Spinal cord (tissue), 10 donors: ENCODE measurements at places on chromosomes 1 and 21.

DNA sequence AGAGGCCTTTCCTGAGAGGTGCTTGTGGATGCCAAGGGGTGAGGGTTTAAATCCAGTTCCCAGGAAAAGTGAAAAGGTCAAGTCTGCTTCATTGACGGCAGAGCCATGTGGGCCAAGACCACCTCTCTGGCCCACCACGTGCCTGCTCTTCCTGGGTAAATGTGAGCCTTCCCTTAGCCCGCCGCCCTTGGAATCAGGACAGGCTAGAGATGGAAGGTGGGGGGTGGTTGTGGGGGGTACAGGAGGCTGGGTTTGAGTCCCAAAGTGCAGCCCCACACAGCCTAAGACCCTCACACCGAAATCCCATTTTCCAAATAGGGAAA, 104.4 kb downstream of the EPHB2 start:
- no peak for DNase-seq

GRCh38 chr1:155219592-155220031, 11.1 kb downstream of the MTX1 start:
- no peak for DNase-seq

- DNase-seq = no peak
These were observed 4.1 kb downstream of the RUNX3 start for GRCh38 chr1:24925963-24926362.

DNA sequence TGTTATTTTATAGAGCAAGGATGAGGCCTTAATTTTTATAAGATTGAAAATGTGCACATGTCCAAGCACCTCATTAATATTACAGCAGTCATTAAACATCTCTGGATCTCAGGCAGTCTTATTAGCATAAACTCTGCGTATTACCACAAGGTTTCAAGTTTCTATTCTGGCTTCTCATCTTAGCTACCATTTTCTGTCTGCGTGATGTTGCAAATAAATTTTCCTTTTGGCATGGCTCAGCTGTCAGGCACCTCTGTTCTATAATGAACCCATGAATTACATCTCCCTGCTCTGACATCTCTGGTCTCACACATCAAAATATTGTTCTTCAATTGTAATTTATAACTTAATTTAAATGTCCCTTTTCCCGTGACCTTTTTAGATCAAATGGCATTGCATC, 156.5 kb downstream of the SLC45A1 start:
- no peak for DNase-seq

DNA sequence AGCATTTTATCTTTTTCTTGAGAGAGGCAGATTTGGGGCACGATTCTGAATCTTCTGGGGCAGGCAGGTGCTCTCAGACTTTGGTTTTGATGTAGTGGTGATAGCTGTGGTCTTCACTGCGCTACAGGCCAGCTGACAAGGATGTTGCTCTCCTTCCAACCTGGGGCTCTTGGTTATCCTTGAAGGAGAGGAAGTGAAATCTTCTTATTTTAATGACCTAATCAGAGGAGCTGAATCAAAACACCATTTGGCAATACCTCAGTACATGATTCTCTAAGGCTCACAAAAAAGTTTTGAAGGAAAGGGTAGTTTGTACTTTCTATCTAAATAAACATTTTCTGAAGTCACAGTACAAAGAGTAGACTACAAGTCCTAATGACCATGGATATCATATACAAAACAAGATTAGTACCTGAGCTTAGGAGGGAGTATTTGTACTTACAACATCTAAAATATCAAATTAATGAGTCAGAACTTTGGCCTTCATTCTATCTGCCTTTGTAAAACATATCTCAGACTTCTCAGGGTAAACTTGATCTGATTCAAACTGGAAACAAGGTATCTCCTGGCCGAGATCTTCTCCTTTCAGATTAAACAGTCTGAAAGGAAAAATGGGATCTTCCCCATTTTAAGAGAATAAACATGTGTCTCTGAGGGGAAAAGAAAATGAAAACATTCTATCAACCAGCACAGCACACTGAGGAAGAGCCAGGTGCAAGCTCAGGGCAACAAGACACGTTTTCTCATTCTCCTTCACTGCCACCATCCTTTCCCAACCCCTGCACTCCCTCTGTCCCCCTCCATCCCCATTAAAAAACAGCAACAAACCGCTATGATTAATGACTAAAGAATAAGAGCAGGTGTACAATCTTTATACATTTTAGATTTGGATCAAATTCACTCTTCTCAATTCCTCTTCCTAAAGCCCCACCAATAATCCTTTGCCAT, 69.2 kb downstream of the SH3GLB1 start:
- DNase-seq = no peak

DNA sequence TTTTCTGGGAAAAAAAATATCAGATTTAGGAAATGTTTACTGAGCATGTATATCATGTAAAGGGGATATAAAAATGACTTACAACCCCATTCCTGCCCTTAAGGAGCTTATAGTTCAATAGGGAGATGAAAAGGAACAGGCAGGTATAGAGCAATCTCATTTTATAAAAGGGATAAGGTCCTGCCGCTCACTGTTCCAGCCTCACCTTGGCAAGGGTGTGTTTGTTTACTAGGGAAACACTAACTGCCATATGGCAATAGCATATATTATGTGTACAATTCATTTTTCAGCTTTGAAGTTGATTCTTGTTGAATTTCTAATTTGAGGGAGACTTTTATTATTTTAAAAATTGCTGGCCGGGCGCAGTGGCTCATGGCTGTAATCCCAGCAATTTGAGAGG, 25.5 kb downstream of the URB2 start:
- no peak for DNase-seq

- DNase-seq = no peak
These were observed 34.8 kb downstream of the ACTL8 start for GRCh38 chr1:17789926-17790325.

GRCh38 chr1:33335020-33335419, 14.1 kb upstream of the A3GALT2 start:
- no peak for DNase-seq

DNA sequence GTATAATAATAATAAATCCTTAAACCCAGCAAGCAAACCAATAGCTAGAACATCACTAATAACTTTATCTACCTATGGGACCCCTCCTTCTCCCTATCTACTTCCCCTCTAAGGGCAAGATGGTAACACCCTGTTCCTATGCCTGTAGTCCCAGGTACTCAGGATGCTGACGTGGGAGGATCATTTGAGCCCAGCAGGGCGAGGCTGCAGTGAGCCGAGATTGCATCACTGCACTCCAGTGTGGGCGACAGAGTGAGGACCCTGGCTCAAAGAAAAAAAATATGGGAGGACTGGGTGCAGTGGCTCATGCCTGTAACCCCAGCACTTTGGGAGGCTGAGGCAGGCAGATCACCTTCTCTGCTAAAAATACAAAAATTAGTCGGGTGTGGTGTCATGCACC, 143.1 kb upstream of the SLC45A1 start:
- DNase-seq = no peak

DNA sequence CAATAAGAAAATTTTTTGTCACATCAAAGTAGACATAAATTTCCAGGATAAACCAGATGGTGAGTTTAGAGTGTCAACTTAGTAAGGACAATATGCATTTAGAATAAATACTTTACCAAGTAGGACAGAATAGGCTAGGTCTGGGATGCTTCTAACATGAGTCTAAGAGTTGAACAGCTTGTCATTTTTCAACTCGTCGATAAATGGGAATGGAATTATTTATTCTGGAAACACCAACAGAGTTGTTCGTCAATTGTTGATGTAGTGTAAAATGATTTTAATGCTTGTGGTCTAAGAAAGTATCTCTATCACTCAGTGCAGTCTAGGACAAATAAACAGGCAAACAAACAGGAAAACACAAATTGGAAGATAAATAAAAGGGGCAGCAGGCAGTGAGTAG, 358.4 kb upstream of the ST6GALNAC5 start:
- DNase-seq = no peak

GRCh38 chr1:181479137-181479745, 4.1 kb upstream of the CACNA1E start:
- DNase-seq = no peak

GRCh38 chr1:175178456-175178855, 14.1 kb downstream of the KIAA0040 start:
- no peak for DNase-seq

- DNase-seq = no peak
These were observed 75.3 kb upstream of the ARTN start for GRCh38 chr1:43858324-43858723.

- DNase-seq = no peak
These were observed 2.6 kb upstream of the SAMD13 start for GRCh38 chr1:84298684-84299535.

DNA sequence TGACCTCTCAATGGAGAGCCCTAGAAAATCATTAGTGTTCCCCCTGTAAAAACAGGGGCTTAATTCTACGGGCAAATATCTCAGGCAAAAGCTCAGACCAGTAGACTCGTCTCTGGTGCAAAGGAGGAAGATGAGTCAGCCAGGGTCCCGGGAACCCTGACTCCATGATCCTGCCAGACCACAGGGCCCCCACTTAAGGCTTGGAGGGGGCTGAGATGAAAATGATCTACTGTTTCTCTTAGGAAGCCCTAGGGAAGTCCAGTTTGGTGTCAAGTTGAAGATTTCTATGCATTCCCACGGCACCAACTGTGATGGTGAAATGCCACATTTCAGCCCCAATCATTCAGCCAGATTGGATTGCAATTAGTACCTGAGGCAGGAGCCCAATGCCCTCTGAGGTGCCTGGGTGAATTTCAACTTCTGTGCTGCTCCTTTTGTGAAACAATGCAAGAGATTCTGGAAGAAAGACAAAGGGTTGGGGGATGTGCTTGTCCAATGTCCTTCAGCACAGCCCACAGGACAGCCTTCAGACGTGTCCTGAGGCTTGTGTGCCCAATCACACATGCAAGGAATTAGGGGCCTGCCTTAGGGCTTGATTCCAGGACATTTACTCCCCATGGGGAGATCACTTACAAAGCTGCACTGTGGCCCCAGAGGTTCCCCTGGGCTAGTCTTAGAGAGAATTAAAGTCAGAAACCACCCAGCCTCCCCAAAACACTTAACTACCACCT, 18.1 kb downstream of the NAV1 start:
- DNase-seq = no peak

DNA sequence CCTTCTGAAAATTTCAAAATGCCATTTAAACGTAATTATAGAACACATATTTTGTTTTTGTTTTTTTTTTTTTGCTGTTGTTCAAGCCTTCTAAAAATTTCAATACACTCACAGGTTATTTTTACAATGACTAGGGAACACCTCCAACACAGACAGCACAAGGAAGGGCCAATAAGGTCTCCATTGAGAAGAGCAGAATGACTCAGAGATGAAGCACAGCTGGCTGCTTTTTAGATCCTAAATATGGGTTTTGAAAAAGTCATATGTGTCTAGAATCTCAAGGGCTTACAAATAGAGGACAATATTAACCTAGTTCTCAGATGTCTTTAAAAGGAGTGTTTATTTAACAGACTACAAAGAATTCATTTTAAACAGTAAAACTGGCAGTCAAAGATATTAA, 104.6 kb downstream of the NEGR1 start:
- DNase-seq = no peak

DNA sequence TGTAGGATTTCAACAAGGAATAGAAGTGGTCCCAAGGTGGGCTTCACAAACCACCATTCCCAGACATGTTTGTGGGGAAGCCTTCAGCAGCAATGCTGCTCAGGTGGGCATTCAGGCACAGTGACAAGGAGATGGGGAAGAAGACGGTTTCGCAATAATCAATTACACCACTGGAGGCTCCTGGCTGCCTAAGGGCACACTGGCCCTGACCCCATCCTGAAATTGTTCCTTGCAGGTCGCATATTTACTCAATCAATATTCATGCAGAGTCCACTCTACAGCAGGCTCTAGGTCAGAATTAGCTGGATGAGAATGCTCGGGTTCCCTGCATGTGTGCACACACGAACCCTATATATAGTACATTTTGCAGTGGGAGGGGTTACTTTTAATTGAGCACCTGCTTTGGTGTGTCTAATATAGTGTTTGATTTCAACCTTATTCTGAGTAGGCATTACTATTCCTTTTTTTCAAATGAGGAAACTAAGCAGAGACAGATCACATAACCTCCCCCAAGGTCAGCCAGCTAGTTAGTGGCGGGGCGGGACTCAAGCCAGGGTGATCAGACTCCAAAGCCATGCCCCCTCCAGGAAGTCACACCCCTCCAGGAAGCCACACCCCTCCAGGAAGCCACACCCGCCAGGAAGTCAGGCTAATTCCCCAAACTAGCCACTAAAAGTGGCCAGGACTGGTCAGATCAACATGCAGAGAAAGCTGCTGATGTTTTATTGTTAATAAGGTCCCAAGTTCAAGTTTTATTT, 106.5 kb downstream of the HLCS start:
- DNase-seq = no peak

DNA sequence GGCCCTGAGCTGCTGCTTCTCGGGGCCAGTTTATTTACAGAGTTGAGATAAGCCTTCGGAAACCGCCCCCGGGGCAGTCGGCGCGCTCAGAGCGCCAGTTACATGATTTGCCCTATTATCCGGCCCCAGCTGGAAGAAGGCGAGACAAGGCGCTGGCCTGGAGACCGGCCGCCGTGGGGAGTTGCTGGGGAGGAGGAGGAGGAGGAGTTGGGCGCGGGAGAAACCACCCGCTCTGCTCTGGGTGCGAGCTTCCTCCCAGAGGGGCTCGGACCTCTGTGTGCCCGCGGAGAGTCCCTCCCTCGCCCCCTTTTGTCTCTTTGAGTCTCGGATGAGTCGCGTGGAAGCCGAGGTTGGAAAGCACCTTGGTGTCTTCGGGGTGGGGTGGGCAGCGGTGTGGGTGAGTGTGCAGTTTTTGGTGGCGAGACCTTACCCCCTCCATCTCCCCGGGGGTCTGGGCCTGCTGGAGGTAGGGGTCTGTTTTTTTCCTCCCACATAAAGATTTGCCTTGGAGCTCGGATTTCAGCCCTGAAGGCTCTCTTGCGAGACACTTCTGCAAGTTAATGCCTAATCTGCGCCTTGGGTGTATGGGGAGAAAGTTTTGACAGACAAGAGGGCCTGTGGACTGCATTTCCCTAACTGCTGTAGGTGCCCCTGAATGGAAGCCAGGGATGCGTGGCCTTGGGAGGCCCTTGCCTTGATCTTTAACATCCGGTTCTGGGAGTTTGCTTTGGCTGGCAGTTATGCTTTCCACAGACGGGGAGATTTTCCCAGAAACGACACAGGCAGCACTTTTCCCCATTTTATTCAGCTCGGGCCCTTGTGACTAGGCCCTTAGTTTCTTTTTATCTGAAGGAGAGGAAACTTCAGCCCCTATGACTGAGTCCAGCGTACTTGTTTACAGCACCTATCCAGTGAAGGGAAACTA, 80.0 kb downstream of the NDUFS5 start:
- no peak for DNase-seq
